ENCODE measurements at places on chromosomes 3 and 15. TPM values are rescaled to one million over a fixed set of nuclear protein-coding genes. Genes with fewer than 3 reads are reported as not detected.
A peak's percentile ranks its signal among the peaks of the same experiment; 100 is the strongest.

GRCh38 chr3:111577798-111578685, 17.1 kb downstream of the ZBED2 start:
- H3K27ac ChIP-seq, result peak overlapping the region; percentile 68
- no peaks in the 10 kb centered on the region for H3K27me3 ChIP-seq
- DNase-seq, result no peak
- H3K36me3 ChIP-seq, result peaks cover 79% of the 10 kb centered on the region
- H3K4me1 ChIP-seq, result peaks cover 67% of the 10 kb centered on the region

DNA sequence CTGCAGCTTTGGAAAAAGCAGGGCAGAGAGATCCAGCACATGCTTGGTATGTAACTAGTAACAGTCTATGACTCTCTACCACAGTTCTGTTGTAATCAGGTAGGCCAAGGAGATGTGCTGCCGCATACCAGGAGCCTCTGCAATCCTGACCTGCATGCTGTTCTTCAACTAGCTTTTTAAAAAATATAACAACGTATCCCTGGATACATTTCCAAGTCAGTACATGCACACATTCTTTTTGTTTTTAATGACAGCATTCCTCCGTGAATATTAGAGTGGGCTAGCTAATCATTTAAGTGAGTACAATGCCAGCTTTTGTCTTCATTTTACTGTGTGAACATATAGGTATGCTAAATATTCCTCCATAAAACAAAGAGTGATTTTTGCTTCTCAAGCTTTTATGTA, 437.8 kb downstream of the RBMS3 start:
- H3K4me3 ChIP-seq, result no peak overlapping the region
- H3K27ac ChIP-seq, result no peak overlapping the region
- no peak for DNase-seq
- no peaks in the 10 kb centered on the region for H3K27me3 ChIP-seq

- H3K27ac ChIP-seq, result peak overlapping the region; percentile 35
- peaks cover 13% of the 10 kb centered on the region for H3K36me3 ChIP-seq
- peaks cover 22% of the 10 kb centered on the region for H3K4me1 ChIP-seq
- peak overlapping the region; percentile 74 for H3K4me3 ChIP-seq
- H3K27me3 ChIP-seq, result peaks cover 61% of the 10 kb centered on the region
These were observed 26.3 kb downstream of the NR2F2 start for GRCh38 chr15:96356494-96357455.

UMPS gene
- 26.3 TPM for total RNA-seq

BDH1 gene
- total RNA-seq, result 55.8 TPM

CYFIP1 gene
- 24.9 TPM for total RNA-seq
